Amygdala (tissue), 56 donors: ENCODE measurements at places on chromosomes 5 and 9.

DNA sequence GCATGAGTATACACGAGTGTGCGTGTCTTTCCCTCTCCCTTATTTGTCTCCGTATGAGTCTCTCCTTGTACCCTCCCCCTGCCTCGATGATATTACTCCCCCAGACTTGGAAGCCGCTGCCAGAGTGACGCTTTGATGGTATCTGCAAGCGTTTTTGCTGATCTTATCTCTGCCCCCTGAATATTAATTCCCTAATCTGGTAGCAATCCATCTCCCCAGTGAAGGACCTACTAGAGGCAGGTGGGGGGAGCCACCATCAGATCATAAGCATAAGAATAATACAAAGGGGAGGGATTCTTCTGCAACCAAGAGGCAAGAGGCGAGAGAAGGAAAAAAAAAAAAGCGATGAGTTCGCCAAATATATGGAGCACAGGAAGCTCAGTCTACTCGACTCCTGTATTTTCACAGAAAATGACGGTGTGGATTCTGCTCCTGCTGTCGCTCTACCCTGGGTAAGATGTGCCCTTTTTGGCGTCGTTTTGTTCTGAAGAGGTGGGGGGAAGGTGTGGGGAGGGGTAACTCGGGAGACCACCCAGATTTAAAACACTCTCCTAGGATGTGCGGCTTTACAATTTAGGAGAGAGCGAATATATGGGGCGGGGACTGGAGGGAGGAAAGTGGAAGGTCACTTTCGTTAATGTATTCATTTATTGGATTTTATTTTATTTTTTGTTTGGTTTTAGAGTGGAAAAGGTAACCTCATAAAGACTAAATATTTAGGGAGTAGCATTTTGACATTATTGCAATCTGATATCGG lies at the start of gene GABRG2:
TSS of gene GABRG2 (plus strand) at position 119 of the 757 bp plus-strand sequence. CDS start at position 346, 227 bp downstream.
- DNase-seq, result peak; percentile 4

GRCh38 chr5:29935371-29935770 lies 1258.1 kb upstream of the CDH6 start:
- no peak for DNase-seq

- DNase-seq, result no peak
Measured at GRCh38 chr5:58871648-58872242, 288.9 kb downstream of the RAB3C start.

- DNase-seq, result no peak
Measured at GRCh38 chr9:97747201-97747965, 50.2 kb upstream of the XPA start.

- no peak for DNase-seq
Measured at GRCh38 chr9:107269681-107270080, 13.4 kb upstream of the RAD23B start.

DNA sequence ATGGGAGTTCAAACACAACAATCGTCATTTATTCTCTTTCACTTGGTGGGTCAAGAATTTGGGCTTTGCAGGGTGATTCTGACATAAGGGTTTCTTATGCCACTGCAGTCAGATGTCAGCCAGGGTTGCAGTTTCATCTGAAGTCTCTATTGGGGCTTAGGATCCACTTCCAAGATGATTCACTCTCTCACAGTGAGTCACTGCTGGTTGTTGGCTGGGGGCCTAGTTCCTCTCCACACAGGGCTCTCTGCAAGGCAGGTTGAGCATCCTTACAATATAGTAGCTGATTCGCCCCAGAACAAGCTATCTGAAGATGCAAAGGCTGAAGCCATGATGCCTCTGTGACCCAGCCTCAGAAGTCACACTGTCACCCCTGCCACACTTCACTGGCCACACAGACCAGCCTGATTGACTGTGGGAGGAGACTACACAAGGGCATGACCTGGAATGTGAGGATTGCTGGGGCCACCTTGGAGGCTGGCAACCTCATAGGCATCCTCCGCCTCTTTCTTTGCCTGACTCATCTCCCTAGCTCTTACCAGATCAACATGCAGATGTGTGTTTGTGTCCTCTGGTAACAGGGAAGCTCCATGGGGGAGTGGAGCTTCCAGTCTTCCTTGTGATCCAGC lies 4.5 kb upstream of the CARD19 start:
- DNase-seq, result no peak

DNA sequence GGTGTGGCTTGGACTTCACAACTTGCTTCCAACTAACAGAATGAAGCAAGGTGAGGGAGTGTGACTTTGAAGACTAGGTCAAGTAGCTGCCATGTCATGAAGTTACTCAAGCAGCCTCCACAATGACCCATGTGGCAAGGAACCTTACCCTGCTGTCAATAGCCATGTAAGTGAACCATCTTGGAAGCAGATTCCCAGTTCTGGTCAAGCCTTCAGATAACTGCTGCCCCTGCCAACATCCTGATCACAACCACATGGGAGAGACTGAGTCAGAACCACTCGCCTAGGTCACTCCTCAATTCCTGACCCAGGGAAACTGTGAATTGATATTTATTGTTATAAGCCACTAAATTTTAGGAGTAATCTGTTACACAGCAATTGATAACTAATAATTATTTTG lies 10.9 kb downstream of the ZCCHC10 start:
- DNase-seq, result no peak

- DNase-seq, result no peak
Measured at GRCh38 chr9:93093877-93094657, 1.9 kb upstream of the CARD19 start.

DNA sequence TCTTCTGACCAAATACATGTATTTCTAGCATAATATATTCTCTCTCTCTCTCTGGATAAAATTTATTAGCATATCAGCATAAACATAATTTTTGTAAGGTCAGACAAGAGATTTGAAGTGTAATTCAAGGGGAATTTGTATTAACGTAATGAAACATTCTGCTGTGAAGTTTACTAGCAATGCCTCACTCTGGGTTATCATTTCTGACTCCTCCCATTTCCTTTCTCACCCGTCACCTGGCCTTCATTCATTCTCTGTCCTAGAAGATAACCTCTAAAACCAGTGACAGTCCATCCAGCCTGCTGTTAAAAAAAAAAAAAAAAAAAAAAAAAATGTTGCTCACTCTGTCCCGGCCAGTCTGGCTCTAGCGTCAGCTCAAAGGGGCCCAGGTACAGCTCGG lies 27.1 kb downstream of the GRAMD2B start:
- no peak for DNase-seq

GRCh38 chr9:38417003-38417945 lies 7.0 kb downstream of the IGFBPL1 start:
- no peak for DNase-seq

DNA sequence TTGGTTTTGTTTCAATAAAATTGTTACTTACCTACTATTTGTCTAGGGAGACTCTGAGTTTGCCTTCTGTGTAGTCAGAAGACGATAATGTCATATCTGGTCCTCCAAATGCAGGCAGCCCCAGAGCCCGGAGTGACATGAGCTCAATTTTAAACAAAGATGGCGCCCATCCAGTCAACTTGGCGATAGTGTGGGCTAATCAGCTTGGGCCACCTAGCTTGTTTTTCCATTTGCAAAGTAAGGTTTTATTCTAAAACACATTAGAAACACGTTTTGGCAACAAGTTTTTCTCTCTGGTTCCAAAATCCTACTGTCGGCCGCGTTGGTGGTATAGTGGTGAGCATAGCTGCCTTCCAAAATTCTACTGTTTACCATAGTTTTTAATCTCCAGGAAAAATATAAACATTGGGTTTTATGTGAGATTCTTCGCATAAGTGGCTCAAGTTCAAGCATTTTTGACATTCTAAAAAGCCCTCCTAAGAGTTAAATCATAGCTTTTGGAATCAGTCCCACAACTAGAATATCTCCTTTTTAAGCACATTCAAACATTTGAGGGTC lies 13.2 kb downstream of the TSC1 start:
- DNase-seq, result no peak

GRCh38 chr5:59485629-59486439 lies 407.7 kb downstream of the PDE4D start:
- DNase-seq, result no peak

DNA sequence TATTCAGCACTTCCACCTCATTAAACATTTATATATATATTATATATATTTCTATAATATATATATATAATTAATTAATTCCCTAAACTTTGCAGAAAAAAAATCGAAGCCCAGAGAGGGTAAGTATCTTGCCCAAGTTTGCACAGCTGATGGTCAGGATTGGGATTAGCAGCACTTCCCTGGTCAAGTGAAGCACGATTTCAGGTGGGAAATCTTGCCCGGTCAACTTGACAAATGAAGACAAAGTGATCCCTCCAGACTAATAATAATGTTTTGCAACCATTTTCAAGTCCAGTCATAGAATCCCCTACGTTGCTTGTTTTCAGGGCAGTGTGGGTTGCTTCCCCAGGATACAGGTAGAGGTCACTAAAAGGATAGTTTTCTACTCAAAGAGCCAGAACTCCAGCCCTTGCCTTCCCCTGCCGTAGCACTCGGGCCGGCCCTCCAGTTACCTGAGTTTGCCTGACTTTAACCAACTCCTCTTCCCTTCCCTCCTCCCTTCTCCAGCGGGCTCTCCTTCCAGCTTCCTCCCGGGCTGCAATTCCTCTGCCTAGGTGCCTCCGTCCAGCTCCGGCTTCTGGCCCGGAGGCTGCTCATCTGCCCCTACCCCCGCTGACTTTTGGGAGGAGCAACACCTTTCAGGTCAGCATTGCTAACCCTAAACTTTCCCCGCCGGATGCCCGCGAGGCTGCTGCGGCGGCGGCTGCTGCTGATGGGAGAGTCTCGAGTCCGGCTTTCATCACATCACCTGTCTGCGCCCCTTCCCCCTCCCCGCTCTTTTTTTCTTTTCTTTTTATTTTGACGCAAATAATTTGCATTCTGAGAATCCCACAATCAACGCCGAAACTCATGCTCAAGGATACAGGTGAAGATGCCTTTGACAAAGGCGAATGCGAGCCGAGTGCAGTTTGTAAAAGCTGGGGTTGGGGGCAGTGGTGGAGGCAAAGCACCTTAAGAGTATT lies 930 bp downstream of the PRLR start:
- DNase-seq, result no peak

- no peak for DNase-seq
Measured at GRCh38 chr5:157225469-157226422, 40.2 kb upstream of the CYFIP2 start.
